T-helper 1 cell (primary cell): ENCODE measurements at places on chromosomes 3 and 15.

DNA sequence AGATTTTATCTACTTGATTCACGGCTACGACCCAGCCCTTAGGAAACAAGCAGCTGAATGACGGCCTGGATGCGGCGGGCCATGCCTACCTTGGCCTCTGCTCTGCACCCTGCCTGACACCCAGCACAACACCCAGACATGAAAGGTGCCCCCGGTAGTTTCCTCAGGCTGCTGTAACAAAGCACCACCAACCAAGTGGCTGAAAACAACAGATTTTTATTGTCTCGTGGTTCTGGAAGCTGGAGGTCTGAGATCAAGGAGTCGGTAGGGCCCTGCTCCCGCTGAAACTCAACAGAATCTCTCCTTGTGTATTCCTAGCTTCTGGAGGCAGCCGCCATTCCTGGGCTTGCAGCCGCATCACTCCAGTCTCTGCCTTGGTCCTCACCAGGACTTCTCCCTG, 111.7 kb downstream of the ADCY5 start:
- DNase-seq: no peak

DNA sequence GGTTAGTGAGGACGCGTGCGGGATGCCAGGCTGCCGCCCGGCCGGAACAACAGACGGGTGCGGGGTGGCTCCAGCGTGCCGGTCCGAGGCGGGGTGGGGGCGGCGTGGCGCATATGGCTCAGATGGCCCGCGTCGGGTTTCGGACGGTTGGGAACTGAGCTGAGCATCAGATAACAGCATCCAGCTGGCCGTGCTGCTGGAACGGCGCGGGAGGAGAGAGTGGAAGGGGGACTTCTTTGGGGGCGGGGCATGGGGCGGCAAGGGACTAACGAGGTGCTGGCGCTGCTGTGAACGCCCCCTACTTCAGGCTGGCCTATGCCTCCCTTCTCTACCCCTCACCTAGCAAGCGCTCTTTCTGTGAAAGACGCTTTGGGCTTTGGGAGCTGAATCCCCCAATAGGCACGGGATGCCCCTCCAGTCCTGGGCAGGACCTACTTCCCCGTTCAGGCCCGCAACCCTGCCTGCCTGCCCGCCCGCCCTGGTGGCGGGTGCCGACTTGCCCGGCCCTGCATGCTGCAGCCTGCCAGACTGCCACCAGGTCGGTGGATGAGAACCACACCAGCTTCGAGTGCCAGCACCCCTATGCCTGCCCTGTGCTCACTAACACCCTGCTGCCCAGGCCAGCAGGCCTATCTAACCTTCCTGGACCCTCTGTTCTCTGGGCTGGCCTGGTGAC, 542 bp downstream of the INKA1 start:
- peak; percentile 41 for DNase-seq

DNA sequence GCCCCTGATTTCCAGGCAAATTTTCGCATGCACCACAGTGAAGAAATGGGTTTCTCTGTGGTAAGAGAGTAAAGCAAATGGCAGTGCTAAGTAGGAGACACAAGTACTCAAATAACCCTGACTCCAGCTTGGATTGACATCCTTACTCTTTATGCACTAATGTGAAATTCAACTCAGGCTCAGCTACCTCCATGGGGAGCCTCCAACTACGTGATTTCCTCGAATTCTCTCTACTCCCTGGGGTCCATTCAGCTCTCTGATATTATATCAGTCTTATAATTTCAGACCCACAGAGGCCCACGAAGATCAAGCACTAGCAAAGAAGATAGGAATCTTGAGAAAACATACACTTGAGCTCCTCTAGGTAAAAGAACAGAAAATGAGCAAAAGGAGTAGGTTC, 407.6 kb upstream of the CCDC54 start:
- DNase-seq: no peak

GRCh38 chr3:15645740-15646501, 44.4 kb downstream of the BTD start:
- no peak for DNase-seq
